ENCODE measurements at places on chromosomes 3 and 15.

GRCh38 chr3:175558261-175558660 lies 699.1 kb downstream of the NAALADL2 start:
- DNase-seq: no peak

- DNase-seq: no peak
These were observed 83.8 kb downstream of the MYLK start for GRCh38 chr3:123800362-123800682.

- no peak for DNase-seq
These were observed 19.3 kb upstream of the TSC22D2 start for GRCh38 chr3:150388498-150389418.

GRCh38 chr3:188229726-188230125 lies 75.8 kb downstream of the LPP start:
- DNase-seq: no peak

GRCh38 chr15:80798911-80799310 lies 19.7 kb downstream of the CEMIP start:
- DNase-seq: no peak
